ENCODE measurements at places on chromosomes 16 and 17.

GRCh38 chr17:42101513-42102292, 3.4 kb upstream of the ZNF385C start:
- DNase-seq = no peak

GRCh38 chr17:64500487-64500859, 3.6 kb upstream of the POLG2 start:
- DNase-seq = no peak

DNA sequence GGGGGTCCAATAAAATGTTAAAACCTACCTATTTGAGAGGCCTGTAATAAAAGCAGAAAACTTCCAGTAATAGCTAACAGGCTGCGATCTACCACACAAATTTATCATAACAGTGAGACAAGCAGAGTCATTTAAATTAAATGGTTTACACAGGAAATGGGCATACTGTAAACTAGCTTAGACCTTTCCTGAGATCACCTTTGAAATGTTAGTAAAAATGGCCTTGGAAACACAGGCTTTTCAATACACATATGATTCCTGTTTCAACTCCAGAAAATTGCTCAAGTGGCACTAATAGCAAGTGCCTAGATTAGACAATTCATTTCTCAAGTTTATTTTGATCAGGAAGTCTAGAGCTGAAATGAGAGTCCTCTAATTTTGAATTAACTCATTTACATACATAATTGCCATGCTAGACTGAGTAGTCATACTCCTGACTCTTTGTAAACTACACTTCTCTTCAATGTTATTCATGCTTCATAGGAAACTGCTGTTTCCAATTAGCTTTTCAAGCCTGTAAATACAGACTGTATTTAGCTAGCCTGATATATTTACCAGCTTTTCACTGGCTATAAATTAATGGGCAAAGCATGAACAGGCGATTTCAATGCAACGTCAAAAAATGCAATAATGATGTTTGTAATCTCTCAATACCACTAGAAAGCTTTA, 43.3 kb downstream of the PARN start:
- no peak for DNase-seq

DNA sequence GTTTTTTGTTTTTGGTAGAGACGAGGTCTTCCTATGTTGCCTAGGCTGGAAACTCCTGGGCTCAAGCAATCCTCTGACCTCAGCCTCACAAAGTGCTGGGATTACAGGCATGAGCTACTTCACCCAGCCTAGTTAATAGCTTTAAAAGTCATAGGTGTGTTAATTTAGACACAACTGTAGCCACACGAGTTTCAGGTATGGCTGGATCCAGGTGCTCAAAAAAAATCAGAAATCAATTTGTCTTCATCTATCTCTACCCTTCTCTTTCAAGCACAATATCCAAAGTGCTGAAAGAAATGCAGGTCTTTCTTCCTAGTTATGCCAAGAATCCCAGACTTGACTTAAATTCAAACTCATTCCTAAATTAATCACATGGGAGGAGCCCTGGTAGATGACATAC, 23.9 kb upstream of the C16orf87 start:
- DNase-seq = no peak

GRCh38 chr16:30747331-30747730, 894 bp upstream of the PHKG2 start:
- no peak for DNase-seq

Data from NCI-H2081 treated with DMSO at 0.1 percent for 48 hours (cell line).